ENCODE measurements at places on chromosomes 5 and 9. TPM values are rescaled to one million over a fixed set of nuclear protein-coding genes. Genes with fewer than 3 reads are reported as not detected.

Gene PRRX2
- total RNA-seq, result 34.8 TPM

Gene ORM2
- not detected for total RNA-seq

Gene PCDHA1
- total RNA-seq, result not detected

Gene KCNMB1
- under 0.01 TPM for total RNA-seq

Gene SPINK6
- not detected for total RNA-seq

Gene ARRDC3
- total RNA-seq, result 101 TPM

Gene DCAF10
- total RNA-seq, result 30.4 TPM

DNA sequence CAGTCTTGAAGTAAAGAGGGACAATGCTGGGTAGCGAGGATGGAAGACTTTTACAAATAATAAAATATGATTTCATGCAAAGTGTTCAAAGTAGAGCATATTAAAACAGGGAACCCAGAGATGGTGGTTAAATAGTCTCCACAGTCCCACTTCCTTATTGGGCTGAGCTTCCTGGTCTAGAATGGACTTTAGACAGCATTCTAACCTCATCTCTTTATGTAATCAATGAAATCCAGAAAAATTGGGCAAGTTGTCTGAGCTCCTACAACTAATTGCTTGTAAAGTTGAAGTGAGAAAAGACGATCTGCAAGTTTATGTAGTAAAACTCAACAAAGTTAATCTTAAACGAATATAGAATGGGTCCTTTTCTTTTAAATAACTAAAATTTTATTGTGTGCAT lies 328.9 kb downstream of the PJA2 start:
- no peaks in the 10 kb centered on the region for H3K27me3 ChIP-seq
- H3K4me1 ChIP-seq, result no peaks in the 10 kb centered on the region
- no peaks in the 10 kb centered on the region for H3K36me3 ChIP-seq
- H3K4me3 ChIP-seq, result no peak overlapping the region

DNA sequence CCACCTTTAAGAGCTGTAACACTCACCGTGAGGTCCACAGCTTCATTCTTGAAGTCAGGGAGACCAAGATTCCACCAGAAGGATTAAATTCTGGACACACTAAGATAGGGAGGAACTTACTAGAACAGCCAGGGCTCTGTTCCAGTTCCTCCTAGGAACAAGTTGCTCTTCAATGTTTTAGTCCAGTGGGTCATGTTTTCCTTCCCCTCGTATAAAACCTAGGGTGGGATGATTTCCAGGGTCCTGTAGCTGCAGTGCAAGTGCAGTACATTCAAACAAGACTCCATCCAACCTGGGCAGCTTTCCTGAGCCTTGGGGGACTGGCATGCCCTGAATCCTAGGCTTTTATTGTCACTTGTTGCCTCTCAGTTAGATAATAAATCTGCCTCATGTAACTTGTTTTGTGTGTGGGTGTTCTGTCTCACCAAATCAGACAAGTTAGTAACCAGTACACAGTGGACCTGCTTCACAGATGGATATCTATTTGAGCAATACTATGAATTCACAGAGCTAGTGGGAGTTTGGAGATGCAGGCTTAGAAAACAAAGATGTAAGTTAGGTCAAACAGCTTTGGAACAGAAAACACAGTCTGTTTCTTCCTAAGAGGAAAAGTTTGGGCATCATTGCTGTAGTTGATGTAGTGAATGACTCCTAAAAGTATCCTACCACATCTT lies 405.6 kb downstream of the GABRG2 start:
- H3K36me3 ChIP-seq, result no peaks in the 10 kb centered on the region
- H3K4me3 ChIP-seq, result no peak overlapping the region
- H3K27ac ChIP-seq, result no peak overlapping the region

- no peaks in the 10 kb centered on the region for H3K27me3 ChIP-seq
- H3K36me3 ChIP-seq, result no peaks in the 10 kb centered on the region
- H3K27ac ChIP-seq, result no peak overlapping the region
- H3K4me3 ChIP-seq, result no peak overlapping the region
- peaks cover 15% of the 10 kb centered on the region for H3K4me1 ChIP-seq
Observed at GRCh38 chr5:134086943-134087305, 27.6 kb upstream of the TCF7 start.

DNA sequence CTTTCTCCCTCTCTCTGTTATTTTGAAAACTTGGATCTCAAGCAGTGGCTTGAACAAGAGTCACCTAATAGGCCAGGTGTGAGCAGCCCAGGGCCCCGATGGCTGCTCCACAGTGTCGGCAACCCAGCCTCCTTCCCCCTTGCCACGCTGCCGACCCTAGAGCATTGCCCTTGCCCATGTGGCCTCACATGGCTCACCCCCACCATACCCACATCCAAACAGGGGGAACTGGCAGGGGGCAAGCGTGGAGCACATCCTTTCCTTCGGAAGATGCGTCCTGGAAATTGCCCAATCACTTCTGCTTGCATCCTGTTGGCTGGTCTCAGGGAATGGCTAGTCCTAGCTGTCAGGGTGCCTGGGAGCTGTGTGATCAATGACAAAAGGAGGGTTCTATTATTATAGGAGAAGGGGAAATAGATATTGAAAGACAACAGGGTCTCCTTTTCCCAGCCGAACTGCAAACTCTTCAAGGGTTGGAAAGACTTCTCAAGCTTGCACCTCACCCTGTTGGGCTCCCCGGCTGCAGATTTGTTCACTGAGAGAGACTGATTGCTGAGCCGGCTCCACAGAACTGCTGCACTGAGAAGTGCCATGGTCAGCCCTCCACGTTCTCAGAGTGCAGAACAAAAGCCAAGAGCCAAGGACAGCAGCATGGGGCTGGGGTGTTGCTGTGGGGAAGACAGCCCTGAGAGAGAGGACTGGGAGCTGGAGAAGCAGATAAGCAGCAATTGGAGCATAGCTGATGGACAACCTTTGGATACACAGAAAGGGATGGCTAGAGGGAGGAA lies 8.3 kb upstream of the TIFAB start:
- H3K36me3 ChIP-seq, result no peaks in the 10 kb centered on the region
- H3K4me1 ChIP-seq, result peaks cover 34% of the 10 kb centered on the region
- peaks cover 11% of the 10 kb centered on the region for H3K27me3 ChIP-seq
- no peak overlapping the region for H3K27ac ChIP-seq

DNA sequence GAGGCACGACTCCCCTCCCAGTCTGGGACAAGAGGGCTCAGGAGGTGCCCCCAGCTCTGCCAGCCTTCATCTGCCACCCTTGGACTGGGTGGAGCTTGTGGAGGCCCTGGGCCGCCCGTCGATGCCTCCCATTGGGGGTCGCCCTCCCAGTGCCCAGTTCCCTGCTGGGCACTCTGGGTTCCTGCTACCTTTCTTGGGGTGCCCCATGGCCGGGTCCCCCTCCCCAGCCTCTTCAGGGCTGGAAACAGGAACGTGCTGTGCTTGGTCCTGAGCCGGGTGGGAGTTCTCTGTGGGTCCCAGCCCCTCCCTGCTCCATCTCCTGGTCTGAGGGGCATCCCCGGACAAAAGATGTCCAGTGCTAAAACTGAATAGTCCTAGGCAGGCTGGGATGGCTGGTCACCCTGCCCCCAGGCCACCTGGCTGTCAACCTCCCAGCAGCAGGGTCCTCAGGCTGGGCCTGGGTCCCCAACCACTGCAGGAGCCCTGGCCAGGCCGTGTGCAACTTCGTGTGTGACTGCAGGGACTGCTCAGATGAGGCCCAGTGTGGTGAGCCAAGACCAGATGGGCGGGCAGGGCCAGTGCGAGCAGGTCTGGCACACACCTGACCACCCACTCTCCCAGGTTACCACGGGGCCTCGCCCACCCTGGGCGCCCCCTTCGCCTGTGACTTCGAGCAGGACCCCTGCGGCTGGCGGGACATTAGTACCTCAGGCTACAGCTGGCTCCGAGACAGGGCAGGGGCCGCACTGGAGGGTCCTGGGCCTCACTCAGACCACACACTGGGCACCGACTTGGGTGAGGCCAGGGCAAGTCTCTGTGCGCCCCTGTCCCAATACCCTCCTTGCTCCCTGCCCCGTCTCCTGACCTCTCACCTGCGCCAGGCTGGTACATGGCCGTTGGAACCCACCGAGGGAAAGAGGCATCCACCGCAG lies 784 bp downstream of the MAMDC4 start:
- H3K4me1 ChIP-seq, result peaks cover 12% of the 10 kb centered on the region
- H3K4me3 ChIP-seq, result no peak overlapping the region
- peaks cover 15% of the 10 kb centered on the region for H3K36me3 ChIP-seq
- H3K27ac ChIP-seq, result no peak overlapping the region
- DNase-seq, result peak; percentile 75

- no peaks in the 10 kb centered on the region for H3K4me1 ChIP-seq
- DNase-seq, result no peak
- H3K4me3 ChIP-seq, result no peak overlapping the region
- no peak overlapping the region for H3K27ac ChIP-seq
- no peaks in the 10 kb centered on the region for H3K27me3 ChIP-seq
Observed at GRCh38 chr5:36089989-36090388, 23.3 kb upstream of the UGT3A2 start.

DNA sequence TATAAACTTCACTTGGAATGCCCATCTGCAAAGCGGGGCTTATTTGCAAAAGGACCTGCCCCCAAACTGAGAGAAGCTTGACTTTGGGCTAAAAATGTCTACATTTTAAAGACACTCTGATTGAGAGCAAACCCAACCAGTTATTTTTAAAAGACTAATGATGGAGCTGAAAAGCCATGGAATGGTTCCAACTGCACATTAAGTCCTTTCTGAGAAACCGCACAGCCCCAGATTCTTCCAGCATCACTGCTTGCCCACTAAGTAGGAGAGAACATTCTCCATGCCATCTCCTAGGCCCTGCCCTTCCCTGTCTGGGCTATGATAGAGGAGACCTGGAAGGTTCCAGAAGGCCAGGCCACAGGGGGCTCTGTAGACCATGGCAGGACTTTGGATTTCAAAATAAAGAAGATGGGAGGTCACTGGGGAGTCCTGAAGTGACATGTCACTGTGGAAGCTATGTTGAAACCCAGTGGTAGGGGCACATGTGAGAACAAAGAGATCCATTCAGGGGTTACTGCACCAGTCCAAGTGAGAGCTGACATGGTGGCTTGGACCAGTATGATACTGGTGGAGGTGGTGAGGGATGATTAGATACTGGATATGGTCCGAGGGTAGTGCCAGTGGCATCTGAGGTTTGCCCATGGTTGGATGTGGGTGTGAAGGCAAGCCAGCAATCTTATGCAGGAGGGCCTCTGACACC lies 179.2 kb downstream of the DAB2IP start:
- no peak for DNase-seq
- H3K27ac ChIP-seq, result no peak overlapping the region
- no peaks in the 10 kb centered on the region for H3K4me1 ChIP-seq
- no peaks in the 10 kb centered on the region for H3K27me3 ChIP-seq
- no peak overlapping the region for H3K4me3 ChIP-seq

DNA sequence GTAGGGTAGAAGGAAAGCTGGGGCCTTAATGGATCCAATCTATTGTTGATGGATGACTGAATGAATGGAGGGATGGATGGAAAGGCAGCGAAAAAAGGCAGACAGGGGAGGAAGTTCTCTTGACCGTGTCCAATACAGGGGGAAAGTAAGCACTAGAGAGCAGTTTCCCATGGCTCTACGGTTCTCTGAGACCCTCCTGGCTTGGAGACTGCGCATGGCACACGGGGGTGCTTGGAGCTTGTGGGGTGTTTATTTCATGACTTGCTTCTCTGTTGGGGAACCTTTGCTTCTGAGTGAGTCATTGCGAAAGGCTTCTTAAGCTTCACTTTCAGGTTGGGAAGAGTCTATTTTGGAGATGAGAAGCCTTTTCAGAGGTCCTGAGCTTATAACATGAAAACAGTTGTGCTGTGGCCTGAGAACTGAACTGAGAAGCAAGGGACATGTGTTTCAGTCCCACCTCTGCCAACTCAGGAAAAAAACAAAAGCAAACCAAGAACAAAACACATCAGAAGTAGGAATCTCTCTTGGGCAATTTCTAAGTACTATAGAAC lies 12.8 kb upstream of the TEX48 start:
- DNase-seq, result no peak
- no peaks in the 10 kb centered on the region for H3K27me3 ChIP-seq
- H3K4me3 ChIP-seq, result no peak overlapping the region

DNA sequence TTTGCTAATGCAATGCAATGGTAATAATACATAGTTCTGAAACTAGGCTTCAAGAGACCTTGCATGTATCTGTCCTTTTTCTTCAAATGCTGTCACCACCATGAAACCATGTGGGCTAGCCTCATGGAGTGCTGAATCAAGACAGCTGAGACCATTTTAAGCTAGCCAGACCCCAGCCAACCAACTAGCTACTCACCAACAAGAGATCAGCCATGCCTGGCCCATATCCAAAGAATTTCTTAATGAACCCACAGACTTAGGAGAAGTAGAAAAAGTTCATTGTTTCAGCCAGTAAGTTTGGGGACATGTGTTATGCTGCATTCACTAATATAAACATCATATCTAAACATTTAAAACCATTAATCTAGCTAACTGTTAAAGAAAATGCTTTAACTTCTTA lies 139.8 kb upstream of the EDIL3 start:
- DNase-seq, result no peak
- no peak overlapping the region for H3K4me3 ChIP-seq
- H3K27me3 ChIP-seq, result no peaks in the 10 kb centered on the region
- H3K36me3 ChIP-seq, result no peaks in the 10 kb centered on the region

GRCh38 chr5:14678773-14679334 lies 14.3 kb downstream of the OTULIN start:
- no peak for DNase-seq
- peaks cover 19% of the 10 kb centered on the region for H3K4me1 ChIP-seq
- H3K27me3 ChIP-seq, result no peaks in the 10 kb centered on the region
- peaks cover 36% of the 10 kb centered on the region for H3K36me3 ChIP-seq

DNA sequence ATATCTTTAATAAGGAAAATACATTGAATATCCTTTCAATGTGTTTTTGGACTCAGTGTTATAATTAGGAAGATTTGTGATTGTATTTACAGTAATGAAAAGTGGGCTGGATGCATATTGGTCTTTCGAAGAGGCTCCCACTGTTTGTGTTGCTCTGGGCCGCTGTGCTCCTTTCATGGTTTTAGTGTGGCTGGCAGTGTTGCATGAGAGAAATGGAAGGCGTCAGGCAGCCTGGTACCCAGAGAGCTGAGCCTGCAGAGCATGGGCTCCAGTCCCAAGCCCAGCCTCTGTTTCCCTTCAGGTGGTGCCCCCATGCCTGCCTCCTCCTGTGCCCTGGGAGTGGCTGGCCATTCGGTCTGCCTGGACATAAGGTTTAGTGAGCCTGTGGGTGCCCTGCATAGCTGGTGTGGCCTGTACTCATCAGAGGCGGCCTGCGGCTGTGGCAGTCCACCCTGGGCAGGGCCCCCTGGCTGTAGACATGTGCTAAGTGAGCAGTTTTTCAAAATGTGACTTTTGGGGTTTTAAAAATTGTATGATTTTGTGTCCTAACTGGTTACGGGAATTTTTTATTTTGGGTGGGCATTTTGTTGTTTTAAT lies 27.4 kb upstream of the FAM120AOS start:
- peaks cover 6% of the 10 kb centered on the region for H3K4me1 ChIP-seq
- DNase-seq, result peak; percentile 45
- peaks cover 22% of the 10 kb centered on the region for H3K36me3 ChIP-seq
- no peak overlapping the region for H3K4me3 ChIP-seq
- H3K27ac ChIP-seq, result no peak overlapping the region

DNA sequence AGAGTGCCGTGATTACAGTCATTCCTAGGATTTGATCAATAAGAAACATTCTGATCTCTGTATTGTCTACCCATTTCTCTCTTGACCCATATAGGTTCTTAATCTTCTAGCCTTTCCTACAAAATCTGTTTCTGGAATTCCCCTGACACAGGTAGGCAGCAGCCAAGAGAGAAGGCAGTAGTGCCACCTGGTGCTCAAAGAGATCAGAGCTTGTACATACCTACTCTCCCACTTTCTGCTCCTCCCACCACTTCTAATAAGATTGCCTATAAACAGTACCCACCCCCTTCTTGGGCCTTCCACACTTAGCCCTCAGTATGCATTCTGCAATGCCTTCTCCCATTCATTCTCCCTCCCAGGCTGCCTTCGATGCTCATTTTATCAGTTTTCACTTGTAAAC lies 117.4 kb upstream of the RORB start:
- H3K4me3 ChIP-seq, result no peak overlapping the region
- no peak overlapping the region for H3K27ac ChIP-seq
- no peaks in the 10 kb centered on the region for H3K36me3 ChIP-seq
- no peaks in the 10 kb centered on the region for H3K27me3 ChIP-seq
- no peaks in the 10 kb centered on the region for H3K4me1 ChIP-seq
- no peak for DNase-seq
